Transverse colon (tissue), 4 donors: ENCODE measurements at places on chromosomes 2 and 18. TPM values are rescaled to one million over a fixed set of nuclear protein-coding genes. Genes with fewer than 3 reads are reported as not detected.
A peak's percentile ranks its signal among the peaks of the same experiment; 100 is the strongest.

GRCh38 chr2:58730764-58731487 is 489.8 kb upstream of the FANCL start:
- no peaks in the 10 kb centered on the region for H3K36me3 ChIP-seq
- no peak overlapping the region for H3K4me3 ChIP-seq
- no peaks in the 10 kb centered on the region for H3K27me3 ChIP-seq
- no peak overlapping the region for H3K27ac ChIP-seq

DNA sequence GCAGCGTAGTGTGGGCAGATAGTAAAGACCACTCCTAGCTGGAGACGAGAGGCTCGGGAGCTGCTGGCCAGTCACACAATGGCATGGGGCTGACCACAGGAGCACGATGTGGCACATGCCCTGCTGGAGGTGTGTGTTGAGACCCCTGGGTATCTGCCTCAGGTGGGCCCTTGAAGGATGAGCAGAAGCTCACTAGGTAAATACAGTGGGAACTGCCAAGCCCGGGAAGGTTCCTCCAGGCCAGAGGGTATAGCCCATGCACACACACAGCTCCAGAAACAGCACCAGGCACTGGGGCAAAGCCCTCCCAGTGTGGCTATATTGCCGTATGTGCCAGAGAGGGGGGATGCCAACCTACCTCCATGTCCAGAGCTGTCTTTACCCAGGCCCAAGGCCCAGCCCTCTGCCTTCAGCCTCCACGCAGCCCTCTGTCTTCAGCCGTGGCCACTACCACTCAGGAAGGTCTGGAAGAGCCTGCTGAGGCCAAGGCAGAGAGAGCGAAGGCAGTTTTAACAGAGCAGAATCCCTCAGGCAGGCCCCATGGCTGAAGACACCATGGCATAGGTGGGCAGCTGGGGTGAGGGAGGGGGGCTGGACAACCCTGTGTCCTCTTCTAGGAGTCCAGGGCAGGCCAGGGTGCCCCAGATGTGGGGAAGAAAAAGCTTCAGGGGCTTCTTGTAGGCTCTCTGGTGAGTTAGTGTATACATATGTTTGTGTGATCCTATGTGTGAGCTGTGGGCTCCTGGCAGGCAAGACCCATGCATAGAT is 7.0 kb upstream of the ARID5A start:
- H3K27ac ChIP-seq: peak overlapping the region; percentile 84
- H3K4me1 ChIP-seq: peaks cover 28% of the 10 kb centered on the region
- H3K36me3 ChIP-seq: no peaks in the 10 kb centered on the region
- DNase-seq: no peak
- H3K4me3 ChIP-seq: no peak overlapping the region

DNA sequence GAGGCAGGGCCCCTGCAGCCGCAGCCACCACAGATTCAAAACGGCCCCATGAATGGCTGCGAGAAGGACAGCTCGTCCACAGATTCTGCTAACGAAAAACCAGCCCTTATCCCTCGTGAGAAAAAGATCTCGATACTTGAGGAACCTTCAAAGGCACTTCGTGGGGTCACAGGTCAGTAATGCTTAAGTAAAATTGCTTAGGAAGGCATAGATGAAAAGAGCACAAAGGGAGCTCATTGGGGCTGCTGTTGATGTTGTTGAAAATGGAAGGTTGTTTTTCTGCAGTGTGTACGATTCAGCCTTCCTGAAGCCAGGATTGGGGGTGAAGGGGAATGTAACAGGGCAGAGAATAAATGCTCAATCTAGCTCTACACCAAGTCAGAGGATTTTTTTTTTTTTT is 90.5 kb downstream of the KCTD18 start:
- H3K4me3 ChIP-seq: no peak overlapping the region
- no peaks in the 10 kb centered on the region for H3K27me3 ChIP-seq
- no peak for DNase-seq
- no peaks in the 10 kb centered on the region for H3K36me3 ChIP-seq

- H3K27me3 ChIP-seq: no peaks in the 10 kb centered on the region
- no peaks in the 10 kb centered on the region for H3K4me1 ChIP-seq
- H3K27ac ChIP-seq: no peak overlapping the region
- H3K4me3 ChIP-seq: no peak overlapping the region
Measured at GRCh38 chr18:32707586-32707985, 65.2 kb downstream of the KLHL14 start.

- H3K4me1 ChIP-seq: no peaks in the 10 kb centered on the region
- H3K27ac ChIP-seq: no peak overlapping the region
- no peak for DNase-seq
- H3K36me3 ChIP-seq: no peaks in the 10 kb centered on the region
Measured at GRCh38 chr18:36088256-36088655, 20.9 kb upstream of the RPRD1A start.

DNA sequence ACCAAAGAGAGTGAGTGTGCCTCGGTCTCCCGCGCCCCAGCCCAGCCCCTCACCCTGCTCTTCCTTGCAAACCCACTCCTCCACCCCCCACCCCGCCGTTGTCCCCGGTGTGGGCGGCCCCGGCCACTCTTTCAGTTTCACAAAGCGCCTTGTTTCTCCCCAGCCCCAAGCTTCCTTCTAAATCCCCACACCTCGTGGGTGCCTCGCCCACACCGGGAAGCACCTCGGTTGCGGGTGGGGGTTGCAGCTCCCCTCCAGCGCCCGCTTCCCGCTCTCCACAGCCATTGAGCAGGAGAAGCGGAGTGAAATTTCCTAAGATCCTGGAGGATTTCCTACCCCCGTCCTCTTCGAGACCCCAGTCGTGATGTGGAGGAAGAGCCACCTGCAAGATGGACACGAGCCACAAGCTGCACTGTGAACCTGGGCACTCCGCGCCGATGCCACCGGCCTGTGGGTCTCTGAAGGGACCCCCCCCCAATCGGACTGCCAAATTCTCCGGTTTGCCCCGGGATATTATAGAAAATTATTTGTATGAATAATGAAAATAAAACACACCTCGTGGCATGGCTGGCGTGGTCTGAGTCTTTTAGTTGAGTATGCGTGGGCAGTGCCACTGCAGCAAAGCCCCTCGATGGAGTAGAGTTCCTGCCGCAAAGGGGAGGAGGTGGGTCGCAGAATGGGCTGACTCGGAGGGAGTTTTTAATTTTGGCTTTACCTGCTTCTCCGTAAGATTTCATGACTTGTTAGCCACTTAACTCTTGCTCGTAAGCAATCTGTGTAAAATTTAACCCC is 848 bp downstream of the TMSB10 start:
- peak; percentile 73 for DNase-seq
- no peaks in the 10 kb centered on the region for H3K27me3 ChIP-seq
- peak overlapping the region; percentile 100 for H3K27ac ChIP-seq
- peaks cover 13% of the 10 kb centered on the region for H3K4me1 ChIP-seq

DNA sequence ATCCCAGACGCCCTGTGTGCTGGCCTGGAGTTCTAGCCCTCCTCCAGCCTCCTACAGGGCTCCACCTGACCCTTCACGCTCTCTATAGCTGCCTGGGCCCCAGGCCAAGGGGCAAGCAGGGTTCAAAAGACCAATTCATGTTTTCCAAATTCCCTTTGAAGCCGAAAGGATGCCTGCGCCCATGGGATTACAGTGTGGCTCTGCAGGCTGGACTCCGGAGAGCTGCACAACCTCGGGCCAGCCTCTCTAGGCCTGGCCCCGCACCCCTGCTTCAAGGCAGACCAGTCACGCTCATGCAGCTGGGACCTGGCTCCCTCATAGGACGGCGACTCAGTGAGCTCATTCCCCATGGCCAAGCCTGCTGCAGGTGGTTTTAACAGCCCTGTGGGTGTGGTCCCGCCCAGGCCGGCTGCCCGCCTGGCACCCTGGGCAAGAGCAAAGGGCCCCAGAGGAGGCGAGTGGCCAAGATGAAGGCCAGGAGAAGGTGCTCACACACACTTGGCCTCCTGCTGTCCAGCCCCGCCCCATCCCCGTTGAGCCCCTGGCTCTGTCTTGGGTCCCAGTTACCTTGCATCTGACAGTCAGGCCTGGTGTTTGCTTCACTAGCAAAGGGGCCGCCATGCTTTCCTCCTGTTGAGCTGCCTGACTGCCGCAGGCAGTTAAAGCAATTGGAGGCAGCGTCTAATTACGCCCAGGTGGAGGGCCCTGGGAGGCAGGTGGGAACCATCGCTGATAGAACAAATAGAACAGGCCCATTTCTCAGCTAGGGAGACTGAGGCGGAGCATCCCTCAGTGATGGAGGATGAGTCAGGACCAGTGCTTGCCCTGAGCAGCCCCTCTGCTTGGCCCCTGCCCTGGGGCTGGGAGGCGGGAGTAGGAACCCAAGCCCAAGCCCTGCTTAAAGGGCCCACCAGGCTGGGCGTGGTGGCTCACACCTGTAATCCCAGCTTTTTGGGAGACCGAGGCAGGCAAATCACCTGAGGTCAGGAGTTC is 56.9 kb downstream of the SMAD7 start:
- H3K4me3 ChIP-seq: no peak overlapping the region
- no peak overlapping the region for H3K27ac ChIP-seq
- peak; percentile 78 for DNase-seq
- peaks cover 6% of the 10 kb centered on the region for H3K4me1 ChIP-seq
- no peaks in the 10 kb centered on the region for H3K36me3 ChIP-seq

DNA sequence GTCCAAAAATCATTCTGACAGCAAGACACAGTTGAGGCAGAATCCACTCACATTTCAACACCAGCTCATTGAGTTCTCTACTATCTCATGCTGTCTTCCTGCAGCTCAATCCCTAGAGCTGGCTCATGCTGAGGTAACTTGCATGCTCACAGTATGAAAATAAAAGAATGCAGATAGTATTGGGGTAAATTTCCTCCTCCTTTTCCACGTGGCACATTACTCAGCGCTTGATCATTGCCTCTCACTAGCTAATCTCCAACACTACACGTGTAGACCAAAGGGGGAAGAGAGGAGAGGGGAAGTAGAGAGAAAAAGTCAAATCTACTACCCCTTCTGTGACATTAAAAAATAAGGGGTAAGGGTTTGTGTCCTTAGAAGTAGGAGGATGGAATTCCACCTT is 300.6 kb downstream of the AFF3 start:
- no peaks in the 10 kb centered on the region for H3K36me3 ChIP-seq
- no peaks in the 10 kb centered on the region for H3K4me1 ChIP-seq
- H3K27ac ChIP-seq: no peak overlapping the region
- no peak overlapping the region for H3K4me3 ChIP-seq
- no peaks in the 10 kb centered on the region for H3K27me3 ChIP-seq
- no peak for DNase-seq

DNA sequence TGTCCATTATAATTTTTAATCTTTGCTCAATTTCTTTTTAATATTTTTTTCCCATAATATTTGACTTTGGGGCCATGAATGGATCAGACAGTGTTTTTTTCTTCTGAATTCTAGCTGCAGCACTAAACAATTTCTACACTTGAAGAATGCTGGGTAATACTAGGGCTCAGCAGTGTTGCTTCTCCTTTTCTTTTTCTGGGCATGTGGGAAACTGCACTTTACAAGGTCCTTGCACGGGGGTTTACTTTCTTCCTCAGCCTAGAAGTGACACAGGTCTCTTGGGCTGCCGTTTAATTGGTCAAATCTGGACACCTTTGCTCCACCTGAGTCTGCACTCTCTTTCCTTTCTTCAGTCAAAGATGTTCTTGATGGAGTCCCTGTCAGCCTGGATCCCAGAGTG is 135.4 kb upstream of the APCDD1 start:
- no peaks in the 10 kb centered on the region for H3K4me1 ChIP-seq
- H3K27ac ChIP-seq: no peak overlapping the region
- H3K27me3 ChIP-seq: no peaks in the 10 kb centered on the region
- no peak for DNase-seq
- H3K4me3 ChIP-seq: no peak overlapping the region
- no peaks in the 10 kb centered on the region for H3K36me3 ChIP-seq

GRCh38 chr2:236117861-236118269 is 50.3 kb downstream of the GBX2 start:
- no peaks in the 10 kb centered on the region for H3K27me3 ChIP-seq
- no peaks in the 10 kb centered on the region for H3K36me3 ChIP-seq
- no peak overlapping the region for H3K27ac ChIP-seq
- H3K4me1 ChIP-seq: no peaks in the 10 kb centered on the region

GRCh38 chr18:22641958-22642357 is 224.2 kb upstream of the CTAGE1 start:
- no peak overlapping the region for H3K27ac ChIP-seq
- H3K36me3 ChIP-seq: no peaks in the 10 kb centered on the region
- no peak for DNase-seq
- H3K27me3 ChIP-seq: no peaks in the 10 kb centered on the region

GRCh38 chr2:178328037-178328436 is 122.9 kb downstream of the PRKRA start:
- DNase-seq: no peak
- H3K27ac ChIP-seq: no peak overlapping the region
- H3K4me1 ChIP-seq: no peaks in the 10 kb centered on the region
- no peak overlapping the region for H3K4me3 ChIP-seq
- no peaks in the 10 kb centered on the region for H3K27me3 ChIP-seq

DNA sequence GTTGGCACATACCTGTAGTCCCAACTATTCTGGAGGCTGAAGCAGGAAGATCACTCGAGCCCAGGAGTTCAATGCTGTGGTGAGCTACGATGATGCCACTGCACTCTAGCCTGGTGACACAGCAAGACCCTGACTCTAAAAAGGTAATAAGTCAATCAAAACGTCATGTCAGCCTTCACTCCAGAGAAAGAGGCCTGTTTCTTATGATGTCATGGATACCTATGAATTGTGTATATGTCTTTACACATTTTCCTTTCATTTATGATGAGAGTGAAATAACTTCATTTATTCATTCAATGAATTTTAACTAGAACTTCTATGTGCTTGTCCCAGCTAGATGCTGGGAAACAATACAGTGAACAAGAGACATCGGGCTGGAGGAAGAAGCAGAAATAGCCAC is 25.0 kb upstream of the ID2 start:
- no peak for DNase-seq
- H3K27ac ChIP-seq: no peak overlapping the region
- no peaks in the 10 kb centered on the region for H3K27me3 ChIP-seq
- H3K4me1 ChIP-seq: no peaks in the 10 kb centered on the region

GRCh38 chr18:3044931-3045698 is 32.2 kb upstream of the LPIN2 start:
- peak; percentile 86 for DNase-seq
- H3K4me1 ChIP-seq: peaks cover 29% of the 10 kb centered on the region
- H3K27me3 ChIP-seq: no peaks in the 10 kb centered on the region

DNA sequence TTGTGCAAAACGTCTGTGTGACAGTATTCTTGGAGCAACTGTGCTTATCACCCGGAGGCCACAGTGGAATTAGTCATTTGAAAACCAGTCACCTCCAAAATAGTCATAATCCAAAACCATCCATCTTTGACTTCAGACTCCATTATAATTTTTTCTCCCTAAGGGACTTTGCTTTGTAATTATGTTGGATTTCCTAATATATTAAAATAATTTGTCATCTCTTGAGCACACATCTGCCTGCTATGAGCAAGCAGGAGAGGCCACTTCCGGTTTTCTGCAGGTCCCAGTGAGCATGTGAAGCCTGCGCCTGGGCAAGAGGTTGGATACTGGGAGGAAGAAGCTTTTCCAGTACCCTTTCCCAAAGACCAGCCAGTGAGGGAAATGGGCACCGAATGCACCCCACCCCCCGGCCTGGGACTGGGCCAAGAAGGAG is 57.7 kb downstream of the ODC1 start:
- no peaks in the 10 kb centered on the region for H3K27me3 ChIP-seq
- H3K4me1 ChIP-seq: peaks cover 35% of the 10 kb centered on the region
- no peaks in the 10 kb centered on the region for H3K36me3 ChIP-seq
- DNase-seq: no peak

The TMEM37 gene
- total RNA-seq: 210 TPM

The SPHKAP gene
- 0.16 TPM for total RNA-seq

The ALPP gene
- total RNA-seq: not detected

The CHRNA1 gene
- total RNA-seq: 7.4 TPM

The KIF5C gene
- 3.2 TPM for total RNA-seq

The SEMA4C gene
- 16.9 TPM for total RNA-seq

The RNF25 gene
- 52.7 TPM for total RNA-seq
